Foreskin keratinocyte (primary cell): ENCODE measurements at places on chromosomes 16 and 17. TPM values are rescaled to one million over a fixed set of nuclear protein-coding genes. Genes with fewer than 3 reads are reported as not detected.

Gene SMIM22
- 47.9 and 80.8 TPM in 2 replicates for total RNA-seq

Gene NLRC5
- 8.4 and 10.3 TPM in 2 replicates for total RNA-seq

Gene CACNG5
- total RNA-seq, result not detected in 2 replicates

Gene GLIS2
- 5.0 and 5.3 TPM in 2 replicates for total RNA-seq

Gene TERB1
- total RNA-seq, result 0.04 TPM in 1 of 2 replicates, not detected in the other

Gene HAGH
- total RNA-seq, result 24.3 and 28.5 TPM in 2 replicates

Gene WNK4
- total RNA-seq, result 0.24 and 0.28 TPM in 2 replicates

Gene PRDM7
- not detected in 2 replicates for total RNA-seq

Gene ACAP1
- 3.7 and 7.6 TPM in 2 replicates for total RNA-seq

Gene CETP
- total RNA-seq, result not detected in 2 replicates

Gene CCL17
- not detected in 2 replicates for total RNA-seq

Gene SOX9
- 50.5 and 66.3 TPM in 2 replicates for total RNA-seq

Gene CNTD1
- total RNA-seq, result not detected in 2 replicates

Gene RUNDC3A
- total RNA-seq, result 0.14 and 0.18 TPM in 2 replicates

Gene C16orf96
- not detected in 2 replicates for total RNA-seq

Gene HEATR9
- not detected in 2 replicates for total RNA-seq

Gene CDH3
- total RNA-seq, result 449 and 561 TPM in 2 replicates

Gene ZC3H7A
- total RNA-seq, result 49.6 and 50.8 TPM in 2 replicates

Gene ITGA2B
- total RNA-seq, result 0.25 and 0.37 TPM in 2 replicates

Gene CCDC78
- 2.7 and 2.9 TPM in 2 replicates for total RNA-seq

Gene SLC13A2
- total RNA-seq, result not detected in 2 replicates

Gene QRICH2
- 1.5 and 2.1 TPM in 2 replicates for total RNA-seq

Gene SCGB1C2
- total RNA-seq, result not detected in 2 replicates

Gene GALR2
- total RNA-seq, result 0.07 TPM in 1 of 2 replicates, not detected in the other

Gene TLCD2
- 0.60 and 0.65 TPM in 2 replicates for total RNA-seq

Gene GPATCH8
- total RNA-seq, result 18.6 and 20.2 TPM in 2 replicates

Gene MGRN1
- 20.2 and 21.8 TPM in 2 replicates for total RNA-seq

Gene ABI3
- not detected in 2 replicates for total RNA-seq

Gene CCL7
- not detected in 2 replicates for total RNA-seq

Gene PIGS
- 44.9 and 47.4 TPM in 2 replicates for total RNA-seq

Gene RAB37
- total RNA-seq, result not detected in 2 replicates

Gene MSI2
- total RNA-seq, result 18.4 and 18.8 TPM in 2 replicates

Gene TNP2
- not detected in 2 replicates for total RNA-seq

Gene SMIM5
- not detected in 2 replicates for total RNA-seq

Gene PIK3R5
- not detected in 2 replicates for total RNA-seq

Gene DCAF7
- 42.9 and 48.0 TPM in 2 replicates for total RNA-seq

Gene KRTAP4-9
- not detected in 2 replicates for total RNA-seq

Gene MYO15B
- 0.67 and 0.75 TPM in 2 replicates for total RNA-seq

Gene SRCIN1
- total RNA-seq, result 0.25 and 0.31 TPM in 2 replicates

Gene CTF1
- 0.95 and 1.6 TPM in 2 replicates for total RNA-seq

Gene SLFN14
- not detected in 2 replicates for total RNA-seq

Gene CCDC92B
- total RNA-seq, result 0.07 TPM in 1 of 2 replicates, not detected in the other

Gene SP6
- total RNA-seq, result 4.2 and 5.1 TPM in 2 replicates

Gene YPEL2
- 0.74 and 0.95 TPM in 2 replicates for total RNA-seq

Gene FOXL1
- total RNA-seq, result 0.46 and 0.51 TPM in 2 replicates

Gene DGKE
- total RNA-seq, result 5.8 and 5.9 TPM in 2 replicates

Gene STH
- total RNA-seq, result not detected in 2 replicates

Gene KRT39
- not detected in 2 replicates for total RNA-seq

Gene ALOX12
- 0.28 and 0.34 TPM in 2 replicates for total RNA-seq

Gene RAP1GAP2
- 28.2 and 29.5 TPM in 2 replicates for total RNA-seq

Gene AGRP
- total RNA-seq, result not detected in 2 replicates

Gene CFAP20
- total RNA-seq, result 43.9 and 48.3 TPM in 2 replicates

Gene KRTAP17-1
- total RNA-seq, result not detected in 2 replicates

Gene SPATA32
- total RNA-seq, result not detected in 2 replicates

Gene BAHCC1
- total RNA-seq, result 4.4 and 5.6 TPM in 2 replicates
